ENCODE measurements at places on chromosomes 6 and 20.
A peak's percentile ranks its signal among the peaks of the same experiment; 100 is the strongest.

GRCh38 chr20:48270885-48271284 lies 485.6 kb upstream of the SULF2 start:
- no peak for DNase-seq

DNA sequence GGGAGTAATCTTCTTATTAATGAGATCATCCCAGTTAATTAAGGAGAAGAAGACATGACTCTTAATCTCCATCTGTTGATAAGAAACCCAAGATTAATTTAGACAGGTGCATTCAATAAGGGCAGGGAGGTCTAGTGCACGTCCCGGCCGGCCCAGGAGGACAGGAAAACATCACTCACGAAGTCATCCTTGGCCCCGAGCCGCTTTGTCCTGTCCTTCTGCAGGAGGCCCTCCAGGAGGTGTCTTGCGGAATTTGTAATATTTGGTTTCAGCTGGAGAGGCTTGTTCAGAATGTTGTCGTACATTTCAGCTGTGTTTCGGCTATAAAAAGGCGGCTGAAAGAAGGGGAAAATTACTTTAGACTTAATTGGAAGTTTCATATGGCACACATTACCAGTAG lies 118.4 kb upstream of the SLC2A12 start:
- DNase-seq = no peak

DNA sequence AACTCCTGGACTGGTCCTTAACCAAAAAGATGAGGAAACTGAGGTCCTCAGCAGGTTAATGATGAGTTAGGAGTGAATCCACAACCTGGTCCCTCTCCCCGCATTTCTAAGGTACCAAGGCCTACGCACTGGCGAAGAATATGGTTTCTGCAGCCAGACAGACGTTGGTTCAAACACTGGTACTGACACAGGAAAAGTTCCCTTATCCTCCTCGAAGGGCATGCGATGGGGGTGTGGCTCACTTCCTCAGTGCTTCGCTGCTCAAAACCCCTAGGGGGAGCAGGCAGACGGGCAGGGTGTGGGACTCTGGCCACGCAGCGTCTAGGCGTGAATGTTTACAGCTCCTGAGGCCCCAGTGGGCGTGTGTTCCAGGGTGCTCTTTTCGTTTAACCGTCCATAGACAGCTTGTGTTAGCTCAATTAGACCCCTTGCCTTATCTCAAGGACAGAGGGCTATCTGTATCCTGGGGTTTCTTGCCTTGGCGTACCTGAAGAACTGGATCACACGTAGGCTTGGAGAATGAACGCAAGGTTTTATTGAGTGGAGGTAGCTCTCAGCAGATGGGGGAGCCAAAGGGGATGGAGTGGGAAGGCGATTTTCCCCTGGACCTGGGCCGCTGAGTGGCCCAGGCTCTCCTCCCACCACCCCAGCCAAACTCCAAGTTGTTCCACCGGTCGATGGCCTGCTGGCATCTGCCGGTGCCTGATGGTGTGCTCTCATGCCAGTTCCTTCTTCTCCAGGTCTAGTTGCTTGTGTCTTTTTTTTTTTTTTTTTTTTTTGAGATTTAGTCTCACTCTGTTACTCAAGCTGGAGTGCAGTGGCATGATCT lies 31.8 kb upstream of the PTPN1 start:
- DNase-seq = peak; percentile 78

- peak; percentile 79 for DNase-seq
Observed at GRCh38 chr6:19719691-19720128, 117.5 kb upstream of the ID4 start.

GRCh38 chr6:48048451-48049146 lies 62.4 kb downstream of the PTCHD4 start:
- DNase-seq = no peak

GRCh38 chr6:158066136-158066781 lies 84.6 kb downstream of the SYNJ2 start:
- no peak for DNase-seq

All from ecto neural progenitor cell (in vitro differentiated cells).